ENCODE measurements at places on chromosomes 7 and 10.

GRCh38 chr7:30726296-30727006 is 25.5 kb upstream of the INMT start:
- DNase-seq = no peak

GRCh38 chr10:82068501-82068900 is 193.5 kb downstream of the NRG3 start:
- DNase-seq = no peak

GRCh38 chr7:92749832-92750446 is 86.4 kb downstream of the CDK6 start:
- no peak for DNase-seq

- DNase-seq = no peak
Measured at GRCh38 chr10:824497-824896, 107.0 kb downstream of the LARP4B start.

GRCh38 chr10:122464586-122464985 is 3.2 kb downstream of the HTRA1 start:
- no peak for DNase-seq

DNA sequence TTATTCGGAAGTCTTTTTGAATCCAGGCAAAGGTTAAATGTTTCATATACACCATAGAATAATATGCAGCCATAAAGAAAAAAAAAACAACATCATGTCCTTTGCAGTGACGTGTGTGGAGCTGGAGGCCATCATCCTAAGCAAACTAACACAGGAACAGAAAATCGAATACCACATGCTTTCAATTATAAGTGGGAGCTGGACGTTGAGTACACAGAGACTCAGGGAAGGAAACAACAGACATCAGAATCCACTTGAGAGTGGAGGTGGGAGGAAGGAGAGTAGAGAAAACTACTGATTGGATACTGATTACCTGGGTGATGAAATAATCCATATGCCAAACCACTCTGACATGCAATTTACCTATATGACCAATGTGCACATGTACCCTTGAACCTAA is 293.4 kb downstream of the KLF6 start:
- DNase-seq = no peak

- DNase-seq = no peak
Measured at GRCh38 chr7:53022893-53023292, 12.5 kb upstream of the POM121L12 start.

DNA sequence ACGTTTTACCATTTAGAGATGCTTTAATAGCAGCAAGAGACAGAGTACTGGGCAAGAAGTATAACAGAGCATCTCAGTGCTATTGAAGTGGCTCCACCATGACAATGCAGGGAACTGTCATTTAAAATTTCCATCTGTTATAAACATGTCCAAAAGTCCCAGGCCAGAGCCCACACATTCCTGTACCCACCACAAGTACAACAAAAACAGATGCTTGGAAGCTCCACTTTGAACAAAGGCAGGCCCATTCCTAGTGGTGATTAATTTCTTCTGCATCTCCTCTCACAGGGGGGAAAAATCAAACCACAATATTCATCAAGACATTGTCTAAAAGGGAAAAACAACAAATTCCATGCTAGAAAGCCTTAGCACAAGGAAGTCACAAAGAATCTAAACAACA is 627.9 kb downstream of the PARD3 start:
- DNase-seq = no peak

- no peak for DNase-seq
Measured at GRCh38 chr7:105769901-105770628, 106.3 kb downstream of the ATXN7L1 start.

DNA sequence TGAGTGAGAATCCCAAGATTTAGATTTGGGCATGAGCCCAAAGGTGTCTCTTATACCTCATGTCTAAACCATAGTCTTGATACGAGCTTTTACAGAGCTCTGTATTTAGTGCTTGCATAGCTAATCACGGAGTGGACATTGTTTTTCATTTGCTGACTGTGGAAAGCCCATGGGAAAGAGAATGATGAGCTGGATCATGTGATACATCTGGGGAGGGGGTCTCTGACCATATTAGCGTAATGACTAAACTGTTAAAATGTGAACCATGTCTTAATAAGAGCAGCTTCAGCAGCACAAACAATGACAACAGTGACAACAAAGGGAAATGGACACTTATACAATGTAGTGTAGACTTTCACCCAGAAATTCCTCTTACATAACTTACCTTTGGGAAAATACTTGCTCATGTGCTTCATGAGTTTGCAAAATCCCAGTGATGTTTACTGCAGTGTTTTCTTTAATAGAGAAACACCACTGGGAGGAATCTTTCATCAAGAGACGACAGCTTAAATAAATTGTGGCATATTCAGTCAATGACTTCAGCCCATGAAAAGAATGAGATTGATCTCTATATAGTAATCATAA is 44.0 kb upstream of the ITGB1 start:
- no peak for DNase-seq

GRCh38 chr10:88036126-88036525 is 172.7 kb downstream of the PTEN start:
- DNase-seq = no peak

GRCh38 chr10:43377424-43377883 is 6.0 kb downstream of the FXYD4 start:
- no peak for DNase-seq

DNA sequence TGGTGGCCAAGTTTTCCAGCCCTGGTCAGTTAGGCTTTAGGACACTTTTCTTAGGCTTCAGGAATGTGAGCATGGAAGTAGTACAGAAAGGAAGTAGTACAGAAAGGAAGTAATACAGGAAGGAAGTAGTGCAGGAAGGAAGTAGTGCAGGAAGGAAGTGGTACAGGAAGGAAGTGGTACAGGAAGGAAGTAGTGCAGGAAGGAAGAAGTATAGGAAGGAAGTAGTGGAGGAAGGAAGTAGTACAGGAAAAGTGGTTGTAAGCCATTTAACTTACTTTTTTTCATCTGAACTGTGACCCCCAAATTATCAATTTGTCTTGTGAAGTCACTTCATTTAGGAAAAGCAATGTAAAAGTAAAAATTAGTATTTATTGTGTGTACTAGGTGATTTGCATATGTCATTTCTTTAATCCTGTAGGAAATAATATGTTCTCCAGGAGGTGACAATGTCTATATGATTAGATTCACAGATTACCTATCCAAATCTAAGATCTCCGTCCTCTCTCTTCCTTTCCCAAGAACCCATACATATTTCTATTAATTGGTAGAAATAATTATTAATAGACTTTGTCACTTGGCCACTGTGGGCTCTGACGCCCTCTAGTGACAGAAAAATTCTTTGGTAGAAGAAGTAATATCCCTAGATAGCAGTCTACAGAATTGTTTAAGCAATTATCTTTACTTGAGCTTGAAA is 3.9 kb upstream of the FAS start:
- DNase-seq = no peak

DNA sequence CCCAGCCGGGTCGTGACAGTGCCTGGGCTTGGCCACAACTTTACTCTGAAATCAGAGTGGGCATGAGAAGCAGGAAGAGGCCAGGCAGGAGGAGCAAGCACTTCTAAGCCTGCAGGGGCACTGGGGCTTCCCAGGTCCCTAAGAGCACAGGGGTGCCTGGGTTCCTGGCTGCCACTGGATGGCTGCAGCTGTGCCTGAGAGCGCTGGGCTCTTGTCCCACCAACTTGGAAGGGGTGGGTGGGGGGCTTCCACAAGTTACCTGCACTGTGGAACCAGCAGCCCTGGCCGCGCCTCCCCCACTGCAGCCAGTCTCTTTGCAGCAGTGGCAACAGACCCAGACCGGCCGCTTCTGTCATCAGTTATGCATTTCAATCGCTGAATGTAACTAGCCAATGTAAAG is 434.7 kb upstream of the GRM3 start:
- no peak for DNase-seq

- DNase-seq = no peak
Measured at GRCh38 chr7:106895246-106895864, 30.3 kb downstream of the PIK3CG start.

GRCh38 chr10:104893701-104894100 is 252.6 kb downstream of the SORCS3 start:
- no peak for DNase-seq

DNA sequence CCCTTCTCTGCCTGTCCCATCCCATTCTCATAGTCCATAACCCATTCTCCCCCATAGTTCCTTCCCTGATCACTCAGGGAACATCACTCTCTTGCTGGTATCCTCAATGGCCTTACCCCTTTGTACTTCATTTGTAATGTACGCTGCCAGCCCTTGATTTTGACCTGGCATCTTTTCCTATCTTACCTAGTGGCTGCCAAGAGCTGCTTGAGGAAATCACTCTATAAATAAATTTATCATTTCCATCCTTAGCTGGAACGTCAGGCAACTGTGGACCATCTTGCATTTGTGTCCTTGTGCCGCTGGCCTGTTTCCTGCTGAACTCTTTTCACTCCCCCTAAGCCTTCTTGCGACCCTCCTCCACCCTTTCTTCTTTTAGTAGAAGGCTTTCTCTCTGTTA is 14.0 kb downstream of the CDK14 start:
- no peak for DNase-seq

GRCh38 chr10:72563327-72563932 is 62.4 kb downstream of the MICU1 start:
- peak; percentile 8 for DNase-seq

GRCh38 chr7:102463841-102464576 is 654 bp downstream of the ALKBH4 start:
- DNase-seq = no peak

DNA sequence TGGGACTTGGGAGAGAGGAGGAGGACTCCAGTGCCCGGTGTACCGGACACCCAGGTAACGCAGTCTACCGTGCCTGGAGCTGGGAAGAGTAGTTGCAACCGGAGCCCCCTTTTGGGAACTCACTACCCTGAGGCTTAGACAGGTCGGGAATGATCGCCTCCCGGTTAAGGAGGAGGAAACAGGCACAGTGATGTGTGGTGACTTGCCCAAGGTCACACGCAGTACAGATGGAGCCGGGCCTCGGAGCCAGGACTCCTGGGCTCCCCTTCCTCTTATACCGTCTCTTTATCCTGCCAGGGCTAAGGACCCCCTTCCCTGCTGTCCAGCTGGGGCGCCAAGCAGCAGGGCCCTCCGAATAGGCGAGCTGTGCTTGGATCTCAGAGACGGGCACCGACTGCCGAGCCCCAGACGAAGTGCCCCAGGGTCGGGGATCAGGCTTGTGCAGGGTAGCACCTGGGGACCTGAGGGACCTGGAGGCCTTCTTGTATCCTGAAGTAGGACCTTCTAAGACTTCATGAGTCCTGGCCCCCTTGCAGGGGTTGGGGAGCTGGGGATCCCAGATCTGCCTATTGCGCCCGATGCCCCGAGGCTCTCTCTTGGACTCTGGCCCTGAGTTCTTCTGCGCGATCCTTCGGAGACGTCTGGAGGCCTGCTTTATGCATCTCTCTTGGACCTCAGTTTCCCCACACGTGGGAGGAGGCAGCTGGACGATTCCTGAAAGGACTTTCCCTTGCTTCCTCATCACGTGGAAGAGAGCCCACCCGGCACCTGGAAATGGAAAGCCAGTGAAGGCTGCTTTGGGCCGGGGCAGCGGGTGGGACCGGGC is 767 bp upstream of the CYP26A1 start:
- DNase-seq = no peak

Measured in stimulated activated CD4-positive, alpha-beta T cell treated with anti-CD3 and anti-CD28 coated beads, TNF-alpha, amount 100 ng/mL, for 24 hours (primary cell).